ENCODE measurements at places on chromosomes 2 and 18.

DNA sequence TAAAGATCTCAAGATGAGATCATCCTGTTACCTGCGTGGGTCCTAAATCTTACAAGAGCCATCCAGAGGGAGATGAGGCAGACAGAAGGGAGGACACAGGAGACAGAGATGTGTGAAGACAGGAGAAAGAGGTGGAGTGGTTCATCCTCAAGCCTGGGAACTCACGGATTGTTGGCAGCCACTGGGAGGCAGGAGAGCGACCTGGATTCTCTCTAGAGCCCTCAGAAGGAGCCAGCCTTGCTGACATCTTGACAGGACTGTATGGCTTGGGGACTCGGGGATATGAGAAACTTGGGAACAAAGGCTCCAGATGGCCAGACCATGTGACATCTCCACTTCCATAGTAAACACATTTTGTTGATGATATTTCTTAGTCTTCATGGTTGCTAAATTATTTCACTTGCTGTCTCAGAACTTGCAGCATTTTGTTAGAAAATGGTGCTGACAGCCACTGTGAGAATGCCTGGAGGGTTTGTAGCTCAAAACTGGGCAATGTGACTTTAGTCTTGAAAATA, 57.8 kb upstream of the MC2R start:
- no peak for DNase-seq

- no peak for DNase-seq
Measured at GRCh38 chr2:28338831-28339321, 53.8 kb upstream of the FOSL2 start.

DNA sequence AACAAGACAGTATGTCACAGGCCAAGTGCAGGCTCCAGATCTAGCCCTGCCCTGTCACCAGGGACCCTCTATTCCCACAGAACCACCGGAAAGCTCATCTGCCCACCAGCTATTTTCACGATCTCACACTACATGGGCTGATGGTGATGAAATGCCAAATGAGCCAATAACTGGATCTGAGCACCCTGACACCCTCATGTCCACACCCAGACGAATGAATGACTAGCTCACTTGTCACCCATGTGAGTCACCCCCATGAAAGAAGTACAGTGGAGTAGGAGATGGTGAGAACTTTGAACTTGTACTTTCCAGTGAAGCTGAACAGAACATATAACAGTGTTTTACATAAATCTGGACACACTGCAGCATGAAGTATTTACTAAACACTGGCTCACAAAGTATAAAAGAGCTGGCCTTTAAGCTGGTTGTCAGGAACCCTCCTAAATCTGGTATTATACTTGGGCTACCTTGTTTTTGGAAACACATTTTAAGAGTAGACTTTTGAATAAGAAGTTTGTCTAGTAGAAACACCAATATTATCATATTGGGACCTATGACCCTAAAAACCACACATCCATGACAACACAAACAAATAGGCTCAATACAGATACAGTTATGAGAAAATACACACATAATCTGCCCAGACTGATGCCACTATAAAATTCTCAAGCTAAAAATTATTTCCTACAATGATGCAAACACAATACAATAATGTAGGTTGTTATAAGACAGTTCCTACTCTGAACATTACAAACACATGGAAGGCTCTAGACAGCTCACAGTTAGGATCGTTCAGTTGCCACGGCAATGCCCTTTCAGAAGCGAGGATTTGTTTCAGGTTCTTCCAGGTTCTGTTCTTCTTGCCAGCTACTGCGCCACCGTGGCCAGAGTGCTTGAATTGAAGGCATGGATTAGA, 19.0 kb downstream of the INO80C start:
- peak; percentile 96 for DNase-seq

GRCh38 chr2:167908786-167909185, 338.6 kb downstream of the STK39 start:
- no peak for DNase-seq

GRCh38 chr2:79083597-79084251, 4.1 kb downstream of the REG1B start:
- DNase-seq, result no peak

DNA sequence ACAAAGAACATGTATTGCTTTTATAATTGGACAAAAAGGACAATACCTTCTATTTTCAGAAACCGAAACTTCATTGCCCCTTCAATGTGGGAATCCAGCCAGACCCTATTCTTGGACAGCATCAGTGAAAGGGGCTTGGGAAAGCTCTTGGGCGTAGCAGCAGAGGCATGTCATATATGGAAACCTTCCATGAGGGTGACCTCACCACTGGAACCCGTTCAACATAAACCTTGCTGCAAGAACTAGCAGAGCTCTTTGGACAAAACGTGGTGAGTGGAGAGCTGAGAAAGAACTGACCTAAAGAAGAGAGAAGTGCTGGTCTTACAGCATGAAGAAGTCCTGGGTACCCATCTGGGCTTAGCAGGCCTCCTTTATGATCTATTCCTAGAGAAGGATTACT, 22.7 kb upstream of the ACTG2 start:
- DNase-seq, result no peak

- DNase-seq, result no peak
Measured at GRCh38 chr18:78510091-78510490, 469.5 kb upstream of the SALL3 start.

GRCh38 chr2:61705625-61706024, 148.2 kb downstream of the FAM161A start:
- no peak for DNase-seq

GRCh38 chr2:139514951-139515350, 734.8 kb upstream of the NXPH2 start:
- DNase-seq, result no peak

DNA sequence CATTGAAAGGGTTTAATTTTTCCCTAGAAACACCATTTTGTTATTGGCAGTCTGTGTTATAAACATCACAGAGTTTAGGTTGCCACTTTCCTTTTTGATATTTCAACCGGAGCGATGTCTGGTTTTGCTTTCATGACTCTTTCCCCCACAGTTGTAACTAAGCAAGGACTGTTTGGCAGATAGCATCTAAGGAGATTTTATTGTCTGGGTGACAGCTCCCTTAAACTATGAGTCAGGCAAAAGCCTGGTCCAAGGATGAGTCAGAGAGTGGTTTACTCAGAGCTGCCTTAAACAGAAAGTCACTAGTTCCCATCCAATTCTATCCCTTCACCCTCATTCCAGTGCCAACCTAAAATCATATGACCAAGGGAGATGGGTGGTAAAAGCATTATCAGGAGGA, 341.6 kb upstream of the VWC2L start:
- peak; percentile 11 for DNase-seq

DNA sequence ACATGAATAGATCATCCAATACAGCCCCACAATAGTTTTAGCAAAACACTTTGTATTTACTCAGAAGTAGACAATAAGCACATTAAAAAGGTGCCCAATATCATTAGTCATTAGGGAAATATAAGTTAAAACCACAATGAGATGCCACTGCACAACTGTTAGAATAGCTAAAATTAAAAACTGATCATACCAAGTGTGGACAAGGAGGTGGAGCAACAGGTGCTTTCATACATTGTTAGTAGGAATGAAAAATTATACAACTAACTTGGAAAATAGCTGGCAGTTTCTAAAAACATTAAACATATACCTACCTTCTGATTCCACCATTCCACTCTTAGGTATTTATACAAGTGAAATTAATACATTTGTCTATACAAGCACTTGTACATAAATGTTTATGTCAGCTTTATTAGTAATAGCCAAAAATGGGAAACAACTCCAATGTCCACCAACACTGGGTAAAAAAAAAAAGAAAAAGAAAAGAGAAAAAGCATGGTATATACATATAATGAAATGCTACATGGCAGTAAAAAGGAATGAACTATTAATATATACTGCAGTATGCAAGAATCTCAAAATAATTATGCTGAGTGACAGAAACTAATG, 27.6 kb upstream of the UBE2E3 start:
- no peak for DNase-seq

- no peak for DNase-seq
Measured at GRCh38 chr18:72965616-72966015, 97.8 kb upstream of the NETO1 start.

DNA sequence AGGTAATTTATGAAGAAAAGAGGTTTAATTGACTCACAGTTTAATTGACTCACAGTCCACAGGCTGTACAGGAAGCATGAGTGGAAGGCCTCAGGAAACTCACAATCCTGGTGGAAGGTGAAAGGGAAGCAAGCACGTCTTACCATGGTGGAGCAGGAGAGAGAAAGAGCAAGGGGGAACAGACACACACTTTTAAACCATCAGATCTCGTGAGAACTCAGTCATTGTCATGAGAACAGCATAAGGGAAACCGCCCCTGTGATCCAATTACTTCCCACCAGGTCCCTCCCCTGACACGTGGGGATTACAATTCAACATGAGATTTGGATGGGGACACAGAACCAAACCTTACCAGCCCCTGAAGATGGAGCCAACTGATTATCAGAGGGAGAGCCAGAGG, 11.2 kb upstream of the PUM2 start:
- peak; percentile 73 for DNase-seq

DNA sequence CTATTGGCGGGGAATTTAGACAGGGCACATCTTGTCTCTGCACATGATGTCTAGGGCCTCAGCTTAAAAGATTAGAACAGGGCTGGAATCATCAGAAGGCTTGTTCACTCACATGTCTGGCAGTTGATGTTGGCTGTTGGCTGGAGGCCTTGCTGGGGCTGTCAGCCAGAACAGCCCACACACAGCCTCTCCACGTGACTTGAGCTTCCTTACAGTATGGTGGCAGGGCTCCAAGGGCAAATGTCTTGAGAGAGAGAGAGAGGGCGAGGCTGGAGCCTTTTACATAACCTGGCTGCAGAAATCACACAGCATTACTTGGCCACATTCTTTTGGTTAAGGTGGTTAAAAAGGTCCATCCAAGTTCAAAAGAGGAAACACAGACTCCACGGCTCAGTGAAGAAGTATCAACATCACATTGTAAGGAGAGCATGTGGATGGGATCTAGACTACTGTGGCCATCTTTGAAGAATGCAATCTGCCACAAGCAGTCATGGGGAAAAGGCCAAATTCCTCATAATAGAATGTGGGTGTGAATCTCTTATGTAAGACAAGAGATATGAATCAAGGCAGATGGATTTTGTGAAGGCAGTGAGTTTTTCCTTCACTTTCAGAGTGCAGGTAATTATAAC, 30.4 kb downstream of the SRSF7 start:
- peak; percentile 59 for DNase-seq

GRCh38 chr2:239807568-239807967, 217.6 kb downstream of the NDUFA10 start:
- DNase-seq, result no peak

GRCh38 chr18:27824841-27825681, 351.9 kb downstream of the CDH2 start:
- DNase-seq, result no peak

DNA sequence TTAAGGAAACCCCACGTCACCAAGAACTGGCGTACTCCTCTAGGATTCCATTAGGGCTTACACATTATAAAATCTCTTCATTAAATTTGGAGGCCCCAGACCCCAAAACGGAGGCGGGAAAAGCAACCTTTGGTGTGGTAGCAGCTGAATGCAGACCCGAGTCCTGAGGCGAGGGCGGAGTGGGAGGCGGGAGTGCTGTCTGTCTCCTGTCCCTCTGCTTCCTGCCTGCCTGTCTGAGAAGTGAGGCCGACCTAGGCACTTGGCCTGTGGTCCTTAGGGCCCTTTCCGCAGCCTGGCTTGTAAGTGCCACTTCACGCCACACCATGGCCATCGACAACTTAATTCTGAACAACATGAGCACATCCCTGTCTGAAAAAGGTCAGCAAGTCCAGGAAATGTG, 102.1 kb downstream of the RTN4 start:
- DNase-seq, result no peak

GRCh38 chr2:172510088-172510487, 45.8 kb upstream of the PDK1 start:
- no peak for DNase-seq

GRCh38 chr2:235146871-235147565, 195.2 kb downstream of the SH3BP4 start:
- DNase-seq, result no peak

DNA sequence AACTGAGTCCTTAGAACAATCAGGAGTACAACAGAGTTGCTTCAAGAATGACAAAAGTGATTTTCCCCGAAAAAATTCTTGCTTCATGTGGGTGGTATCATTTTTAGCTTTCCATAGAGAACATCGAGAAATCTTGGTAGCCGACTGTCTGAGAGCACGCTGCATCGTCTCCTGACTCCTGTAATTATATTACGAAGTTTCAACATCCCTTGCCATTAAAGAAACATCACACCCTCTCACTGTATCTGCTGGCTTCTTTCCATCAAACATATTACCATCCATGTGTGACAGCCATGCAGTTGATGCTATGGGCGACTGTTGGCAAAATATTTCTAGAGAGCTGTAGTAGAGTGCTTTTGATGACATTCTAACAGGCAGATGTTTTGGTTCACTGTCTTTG, 311.2 kb downstream of the CMPK2 start:
- DNase-seq, result no peak

DNA sequence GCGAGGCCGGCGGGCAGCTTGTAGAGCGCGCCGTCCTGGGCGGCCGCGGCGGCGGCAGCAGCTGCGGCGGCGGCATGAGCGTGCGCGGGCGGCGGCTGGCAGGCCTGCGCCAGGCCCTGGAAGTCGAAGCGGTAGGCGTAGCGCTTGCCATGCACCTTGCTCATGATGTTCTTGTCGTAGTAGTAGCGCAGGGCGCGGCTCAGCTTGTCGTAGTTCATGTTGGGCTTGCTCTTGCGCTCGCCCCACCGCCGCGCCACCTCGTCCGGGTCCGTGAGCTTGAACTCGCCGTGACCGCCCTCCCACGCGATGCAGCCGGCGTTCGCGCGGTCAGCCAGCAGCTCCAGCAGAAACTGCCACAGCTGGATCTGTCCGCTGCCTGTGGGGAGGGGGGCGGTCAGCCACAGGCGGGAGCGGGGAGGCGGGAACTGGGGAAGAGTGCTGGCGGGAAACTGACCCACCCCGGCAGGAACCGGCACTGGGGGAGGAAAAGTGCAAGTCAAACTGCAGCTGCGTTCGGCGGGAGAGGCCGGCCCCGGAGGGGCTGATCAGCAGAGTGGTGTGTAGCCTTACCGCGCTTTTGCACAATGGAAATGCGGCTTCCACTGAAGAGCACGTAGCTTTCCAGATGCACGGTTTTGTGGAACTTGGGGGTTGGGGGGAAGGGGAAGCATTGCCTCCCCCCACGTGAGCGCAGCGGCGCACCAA, 3.0 kb downstream of the FEV start:
- DNase-seq, result peak; percentile 64

- DNase-seq, result peak; percentile 26
Measured at GRCh38 chr2:172425336-172425735, 2.0 kb upstream of the ITGA6 start.

- no peak for DNase-seq
Measured at GRCh38 chr2:160632084-160632975, 138.7 kb upstream of the RBMS1 start.

GRCh38 chr2:86075886-86076285, 29.8 kb downstream of the POLR1A start:
- no peak for DNase-seq

GRCh38 chr2:86592547-86593230, 29.4 kb upstream of the CHMP3 start:
- no peak for DNase-seq

GRCh38 chr2:169415233-169415748, 53.0 kb upstream of the LRP2 start:
- no peak for DNase-seq
